ENCODE measurements at places on chromosomes 16 and 17.

GRCh38 chr17:78495634-78496033 lies 81.6 kb downstream of the DNAH17 start:
- no peak for DNase-seq

GRCh38 chr16:4625560-4626159 lies 1.0 kb downstream of the MGRN1 start:
- no peak for DNase-seq

- DNase-seq: no peak
These were observed 77.6 kb downstream of the CHD9 start for GRCh38 chr16:53132406-53132805.

- no peak for DNase-seq
These were observed 79.7 kb upstream of the BRD7 start for GRCh38 chr16:50448522-50448921.

GRCh38 chr16:56999409-57000270 lies 10.3 kb downstream of the NLRC5 start:
- no peak for DNase-seq

DNA sequence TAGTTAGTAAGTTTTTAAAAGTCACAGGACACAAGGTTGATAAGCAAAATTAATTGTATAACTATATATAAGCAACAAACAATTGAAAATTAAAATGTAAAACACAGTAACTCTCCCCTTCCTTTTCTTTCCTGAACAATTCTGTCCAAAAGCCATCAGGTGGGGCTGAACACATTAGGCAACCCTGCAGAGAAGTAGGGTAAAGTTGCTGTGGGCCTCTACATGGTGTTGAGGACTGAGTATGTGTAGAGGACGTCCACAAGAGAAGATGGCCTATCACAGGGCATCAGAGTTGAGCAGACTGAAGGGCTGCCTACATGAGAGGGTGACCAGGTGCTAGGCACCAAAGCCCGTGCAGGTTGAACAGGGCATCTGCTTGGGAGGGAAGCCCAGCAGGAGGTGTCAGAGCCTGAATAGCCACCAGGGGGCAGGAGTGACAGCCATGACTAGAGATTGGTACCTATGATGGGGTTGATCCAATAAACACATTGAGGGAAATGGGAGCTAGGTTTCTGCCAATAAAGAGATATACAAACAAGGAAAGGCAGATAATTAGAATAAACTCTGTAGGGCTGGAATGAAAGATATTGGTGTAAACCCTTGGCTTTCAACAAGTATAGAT lies 415.1 kb downstream of the NPIPA8 start:
- no peak for DNase-seq

DNA sequence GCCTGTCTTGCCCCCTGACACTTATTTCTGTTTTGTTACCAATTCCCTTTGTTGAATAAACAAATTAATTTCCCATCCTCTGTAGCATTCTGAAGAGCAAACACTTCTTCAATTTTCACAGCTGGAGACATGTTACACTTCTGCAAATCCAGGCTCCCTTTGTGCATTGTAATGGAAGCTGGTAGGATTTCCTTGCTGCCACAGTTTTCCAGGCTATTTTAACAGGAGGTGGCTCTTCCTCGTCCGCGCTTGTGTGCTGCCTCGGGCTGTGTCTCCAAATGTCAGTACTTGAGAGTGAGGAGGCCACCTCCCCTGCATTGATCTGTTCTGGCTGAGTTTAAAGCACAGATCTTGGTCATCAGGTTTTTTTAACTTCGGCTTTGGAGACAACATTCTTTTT lies 40.0 kb downstream of the SOST start:
- DNase-seq: no peak

- DNase-seq: no peak
These were observed 201.9 kb downstream of the SNX29 start for GRCh38 chr16:12178251-12178990.

GRCh38 chr17:47989159-47989558 lies 18.2 kb downstream of the CDK5RAP3 start:
- DNase-seq: no peak

GRCh38 chr17:75024686-75025397 lies 12.4 kb downstream of the MRPL58 start:
- DNase-seq: no peak

- no peak for DNase-seq
These were observed 288.9 kb upstream of the CDH11 start for GRCh38 chr16:65410801-65411200.

- no peak for DNase-seq
These were observed 268.3 kb downstream of the ABCC12 start for GRCh38 chr16:47887496-47887895.
